ENCODE measurements at places on chromosomes 3 and 15.

DNA sequence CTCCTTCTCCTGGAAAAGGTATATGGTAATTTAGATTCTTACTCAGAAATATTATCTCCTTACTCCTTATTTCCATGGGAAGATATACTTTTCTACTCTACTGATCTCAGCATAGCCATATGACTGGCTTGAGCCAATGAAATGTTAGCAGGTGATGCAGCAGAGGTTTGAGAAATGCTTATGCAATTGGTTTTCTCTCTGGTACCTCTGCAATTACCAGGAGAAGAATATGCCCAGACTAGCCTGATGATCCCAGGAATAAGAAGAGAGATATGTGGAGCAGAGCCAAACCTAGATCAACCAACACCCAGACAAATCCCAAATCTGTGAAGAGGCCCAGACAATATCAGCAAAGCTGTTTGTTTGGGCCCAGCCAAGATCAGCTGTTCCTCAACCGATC is 33.2 kb upstream of the CAPN7 start:
- no peak for DNase-seq

DNA sequence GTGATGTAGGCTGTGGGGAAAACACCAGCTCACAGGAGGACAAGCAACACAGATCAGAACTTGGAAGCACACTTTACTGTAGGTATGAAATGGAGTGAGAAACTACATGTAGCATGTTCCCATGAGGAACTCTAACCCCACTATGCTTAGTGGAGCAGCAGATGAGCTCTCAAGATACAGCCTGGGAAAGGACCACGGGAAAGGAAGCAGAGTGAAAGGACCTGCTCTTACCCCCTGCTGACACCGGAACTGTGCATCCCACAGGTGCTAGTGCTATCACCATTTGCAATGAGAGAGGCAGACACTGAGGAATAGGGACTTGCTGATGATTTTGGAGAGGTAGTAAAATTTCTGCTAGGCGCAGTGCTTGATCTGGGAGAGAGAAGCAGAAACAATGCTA is 28.6 kb downstream of the USP4 start:
- no peak for DNase-seq

DNA sequence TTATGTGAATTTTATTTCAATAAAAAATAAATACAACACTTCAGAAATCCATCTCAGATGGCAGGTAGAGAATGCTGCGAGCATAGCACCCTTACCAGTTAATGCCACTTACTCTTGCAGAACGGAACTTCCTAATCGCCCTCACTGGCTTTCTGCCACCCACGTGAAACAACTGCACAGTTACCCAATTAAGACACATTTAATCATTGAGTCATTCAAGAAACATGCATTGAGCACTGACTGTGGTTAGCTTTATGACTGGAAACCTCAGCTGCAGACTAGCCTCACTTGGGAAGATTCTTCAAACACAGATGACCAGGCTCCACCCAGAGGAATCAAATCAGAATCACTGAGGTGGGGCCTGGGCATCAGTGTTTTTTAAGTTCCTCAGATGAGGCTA is 5.6 kb upstream of the MFGE8 start:
- no peak for DNase-seq

GRCh38 chr3:152269056-152269830 is 514 bp downstream of the MBNL1 start:
- no peak for DNase-seq

DNA sequence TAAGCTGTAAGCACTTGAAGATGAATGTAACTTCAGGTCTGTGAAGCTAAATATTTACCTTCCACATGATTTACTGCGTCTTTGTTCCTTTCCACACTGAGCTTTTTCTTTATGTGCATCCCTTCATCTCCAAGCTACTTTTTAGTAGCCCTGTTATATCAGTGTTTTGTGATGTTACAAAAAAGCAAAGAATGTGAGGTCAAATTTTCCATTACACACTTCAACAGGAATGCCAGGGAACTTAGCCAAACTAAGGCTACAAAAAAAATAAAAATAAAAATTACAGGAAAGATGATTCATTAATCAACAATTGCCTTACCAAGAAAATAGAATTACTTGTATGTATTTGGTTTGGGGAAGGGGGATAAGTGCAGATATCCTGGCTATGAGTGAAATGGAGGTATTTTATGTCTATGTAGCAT is 73.0 kb downstream of the FILIP1L start:
- DNase-seq, result no peak

DNA sequence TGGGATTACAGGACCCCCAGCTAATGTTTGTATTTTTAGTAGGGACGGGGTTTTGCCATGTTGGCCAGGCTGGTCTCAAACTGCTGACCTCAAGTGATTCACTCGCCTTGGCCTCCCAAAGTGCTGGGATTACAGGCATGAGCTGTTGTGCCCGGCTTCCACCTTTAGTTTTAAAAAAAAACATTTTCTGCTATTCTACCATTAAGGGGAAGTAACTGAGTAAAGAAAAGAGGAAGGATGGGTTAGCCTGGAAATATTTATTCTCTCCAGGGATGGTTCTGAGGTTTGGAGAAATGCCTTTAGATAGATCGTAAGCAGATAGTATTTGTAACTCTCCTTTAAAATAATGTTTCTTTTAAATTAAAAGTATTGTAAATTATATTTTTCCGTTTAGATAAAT is 3.1 kb downstream of the AP4E1 start:
- DNase-seq, result no peak

- no peak for DNase-seq
These were observed 33.2 kb downstream of the SLC12A8 start for GRCh38 chr3:125179143-125179883.

DNA sequence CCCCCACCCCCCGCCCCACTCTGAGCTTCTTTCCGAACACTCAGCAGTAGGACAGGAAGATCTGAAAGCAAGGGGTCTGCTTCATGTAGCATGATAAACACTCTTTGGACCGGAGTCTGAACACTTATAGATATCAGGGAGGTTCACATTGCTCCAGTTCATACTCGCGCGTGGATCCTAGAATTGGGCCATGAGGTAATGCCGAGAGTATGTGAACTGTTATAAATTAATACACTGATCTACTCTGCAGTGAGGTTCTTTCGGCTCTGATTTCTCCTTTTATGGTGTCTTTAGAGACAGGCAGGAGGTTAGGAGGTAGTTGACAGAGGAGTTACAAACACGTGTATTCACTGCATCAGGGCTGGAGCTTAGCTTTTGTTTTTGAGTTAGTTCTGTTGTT is 223.0 kb downstream of the THSD4 start:
- no peak for DNase-seq

- no peak for DNase-seq
These were observed 8.3 kb upstream of the MAP1A start for GRCh38 chr15:43508991-43509659.

- no peak for DNase-seq
These were observed 20.1 kb upstream of the MAGEF1 start for GRCh38 chr3:184731786-184732537.

- no peak for DNase-seq
These were observed 291.2 kb upstream of the RBMS3 start for GRCh38 chr3:28989646-28990089.

DNA sequence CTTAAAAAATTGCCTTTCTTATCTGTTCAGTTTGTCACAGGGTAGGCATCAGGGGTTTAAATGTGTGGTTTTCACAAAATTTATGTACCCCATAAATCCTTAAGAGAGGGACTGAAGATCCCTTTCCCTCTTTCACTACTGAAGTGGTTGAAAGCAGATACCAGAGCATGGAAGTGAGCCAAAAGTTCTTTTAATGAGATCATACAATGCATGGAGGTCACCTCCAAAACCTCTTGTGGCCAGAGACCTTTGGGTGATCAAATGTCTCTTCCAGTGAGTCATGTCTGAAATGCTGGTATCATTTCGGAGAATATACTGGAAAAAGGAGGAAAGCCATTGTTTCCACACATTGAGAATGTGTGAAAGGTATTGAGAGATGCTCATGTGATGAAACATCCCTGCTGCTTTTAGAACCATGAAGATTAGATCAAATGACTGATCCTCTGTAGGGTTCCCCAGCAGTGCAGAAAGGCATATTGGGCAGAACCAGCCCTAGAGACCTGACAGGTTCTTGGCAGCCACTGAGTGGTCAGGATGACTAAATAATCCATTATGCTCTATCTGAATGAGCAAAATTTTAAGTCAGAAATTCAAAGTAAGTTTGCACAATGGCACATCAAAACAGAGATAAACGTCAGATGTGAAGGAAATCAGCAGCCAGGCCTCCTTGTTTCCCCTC is 165.8 kb upstream of the SLC2A2 start:
- no peak for DNase-seq

- no peak for DNase-seq
These were observed 98.8 kb downstream of the FGF7 start for GRCh38 chr15:49521802-49522201.

All from nucleus accumbens (tissue), 56 donors.